G401 (cell line): ENCODE measurements at places on chromosomes 3 and 15. TPM values are rescaled to one million over a fixed set of nuclear protein-coding genes. Genes with fewer than 3 reads are reported as not detected.

The AHSG gene
- not detected in 2 replicates for total RNA-seq

The FBXW12 gene
- total RNA-seq: 0.68 TPM in 1 of 2 replicates, not detected in the other

The ABI3BP gene
- not detected in 2 replicates for total RNA-seq

The CLPX gene
- total RNA-seq: 29.8 and 34.3 TPM in 2 replicates

The LRRC31 gene
- not detected in 2 replicates for total RNA-seq

The A4GNT gene
- total RNA-seq: not detected in 2 replicates

- DNase-seq: no peak
These were observed 2.5 kb downstream of the GRAMD2A start for GRCh38 chr15:72195101-72195511.

- no peak for DNase-seq
These were observed 31.5 kb downstream of the FEM1B start for GRCh38 chr15:68309024-68309423.

GRCh38 chr3:151367448-151367847 is 17.1 kb downstream of the P2RY12 start:
- DNase-seq: no peak

- no peak for DNase-seq
These were observed 5.0 kb upstream of the ARRDC4 start for GRCh38 chr15:97955529-97955928.

- DNase-seq: no peak
These were observed 18.7 kb downstream of the MFSD1 start for GRCh38 chr3:158820521-158820920.

DNA sequence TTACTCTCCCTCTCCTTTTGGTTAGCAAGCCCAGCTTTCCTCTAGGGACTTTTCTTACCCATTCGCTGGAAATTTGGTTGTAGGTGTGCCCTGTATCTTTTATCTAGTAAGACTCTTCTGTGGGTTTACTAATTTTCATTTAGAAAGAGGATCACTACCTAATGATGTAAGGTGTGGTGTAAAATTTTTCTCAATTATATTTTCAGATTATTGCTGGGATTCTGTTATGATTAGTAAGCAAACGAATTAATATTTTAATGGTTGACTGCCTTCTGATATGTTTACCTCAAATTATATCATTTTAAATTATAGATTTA is 28.5 kb downstream of the PLCL2 start:
- DNase-seq: no peak

GRCh38 chr3:195114786-195115599 is 156.0 kb downstream of the XXYLT1 start:
- no peak for DNase-seq

GRCh38 chr15:66484539-66485112 is 12.9 kb downstream of the SNAPC5 start:
- DNase-seq: no peak

- no peak for DNase-seq
These were observed 40.5 kb downstream of the IGF2BP2 start for GRCh38 chr3:185784317-185784716.

DNA sequence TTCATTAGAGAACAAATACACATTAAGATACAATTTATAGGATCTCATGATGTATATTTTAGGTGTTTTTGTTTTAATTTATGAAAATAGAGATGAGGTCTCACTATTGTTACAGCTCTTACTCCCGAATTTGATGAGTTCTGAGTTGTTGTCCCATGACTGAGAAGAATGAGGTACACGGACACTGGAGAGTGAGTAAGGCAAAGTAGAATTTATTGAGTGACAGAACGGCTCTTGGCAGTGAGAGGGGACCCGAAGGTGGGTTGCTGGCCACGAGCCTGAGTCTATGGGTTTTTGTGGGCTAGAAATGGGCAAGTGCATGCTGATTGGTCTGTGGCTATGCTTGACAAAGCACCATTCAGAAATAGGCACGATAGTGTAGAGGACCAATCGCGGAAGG is 3.1 kb upstream of the RNF168 start:
- DNase-seq: no peak

DNA sequence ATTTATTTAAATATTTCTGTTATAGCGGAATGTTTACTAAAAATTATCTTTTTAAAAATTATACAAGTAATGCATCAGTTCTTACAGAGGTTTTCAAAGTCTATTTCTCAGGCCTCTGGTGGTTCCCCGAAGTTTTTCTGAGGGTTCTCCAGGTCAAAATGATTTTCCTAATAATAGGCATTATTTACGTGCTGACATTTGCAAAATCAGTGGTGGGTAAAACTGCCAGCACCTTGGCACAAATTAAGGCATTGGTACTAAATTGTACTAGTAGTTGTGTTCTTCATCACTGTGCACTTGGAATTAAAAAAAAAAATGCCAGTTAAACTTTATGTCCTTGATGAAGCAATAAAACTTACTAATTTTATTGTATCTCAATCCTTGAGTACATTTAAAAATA is 9.5 kb downstream of the PIAS1 start:
- no peak for DNase-seq

GRCh38 chr3:187450431-187451190 is 82.4 kb downstream of the RTP4 start:
- no peak for DNase-seq
